ENCODE measurements at places on chromosomes 5 and 9.
A peak's percentile ranks its signal among the peaks of the same experiment; 100 is the strongest.

GRCh38 chr5:145385276-145385675 is 449.9 kb downstream of the PRELID2 start:
- no peak for DNase-seq

DNA sequence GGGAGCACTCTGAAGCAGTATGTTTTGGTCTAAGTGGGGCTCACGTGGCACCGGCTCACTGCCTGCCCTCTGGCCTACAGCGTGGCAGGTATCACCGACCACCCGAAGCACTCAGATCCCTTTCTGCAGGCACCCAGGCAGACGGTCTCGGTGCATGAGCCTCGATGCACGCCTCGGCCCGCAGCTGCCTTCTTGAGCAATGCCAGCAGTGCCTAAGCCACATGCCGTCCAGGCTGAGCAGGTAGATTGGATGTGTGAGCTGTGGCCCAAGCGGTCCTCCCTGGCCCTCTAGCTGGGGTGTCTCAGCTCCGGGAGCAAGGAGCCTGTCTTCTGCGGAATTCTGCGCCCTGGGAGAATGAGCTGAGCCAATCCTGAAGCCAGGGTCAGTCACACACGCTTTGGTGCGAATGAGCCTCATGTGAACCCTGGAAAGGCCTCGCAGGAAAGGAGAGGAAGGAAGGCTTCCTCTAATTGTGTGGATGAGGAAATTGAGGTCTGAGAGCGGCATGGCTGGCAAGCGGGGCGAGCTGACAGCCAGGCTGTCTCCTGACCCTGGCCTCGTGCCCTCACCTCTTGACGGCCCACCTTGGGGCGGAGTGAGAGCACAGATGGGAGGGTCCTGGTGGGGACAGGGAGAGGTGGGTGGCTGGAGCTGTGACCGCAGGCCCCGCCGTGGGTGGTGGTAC is 14.4 kb downstream of the RXRA start:
- DNase-seq = no peak

GRCh38 chr5:97476852-97477534 is 293.9 kb upstream of the RIOK2 start:
- DNase-seq = no peak

- no peak for DNase-seq
Measured at GRCh38 chr5:80591352-80591751, 21.3 kb upstream of the ANKRD34B start.

- DNase-seq = no peak
Measured at GRCh38 chr9:133476941-133477340, 2.0 kb downstream of the SLC2A6 start.

DNA sequence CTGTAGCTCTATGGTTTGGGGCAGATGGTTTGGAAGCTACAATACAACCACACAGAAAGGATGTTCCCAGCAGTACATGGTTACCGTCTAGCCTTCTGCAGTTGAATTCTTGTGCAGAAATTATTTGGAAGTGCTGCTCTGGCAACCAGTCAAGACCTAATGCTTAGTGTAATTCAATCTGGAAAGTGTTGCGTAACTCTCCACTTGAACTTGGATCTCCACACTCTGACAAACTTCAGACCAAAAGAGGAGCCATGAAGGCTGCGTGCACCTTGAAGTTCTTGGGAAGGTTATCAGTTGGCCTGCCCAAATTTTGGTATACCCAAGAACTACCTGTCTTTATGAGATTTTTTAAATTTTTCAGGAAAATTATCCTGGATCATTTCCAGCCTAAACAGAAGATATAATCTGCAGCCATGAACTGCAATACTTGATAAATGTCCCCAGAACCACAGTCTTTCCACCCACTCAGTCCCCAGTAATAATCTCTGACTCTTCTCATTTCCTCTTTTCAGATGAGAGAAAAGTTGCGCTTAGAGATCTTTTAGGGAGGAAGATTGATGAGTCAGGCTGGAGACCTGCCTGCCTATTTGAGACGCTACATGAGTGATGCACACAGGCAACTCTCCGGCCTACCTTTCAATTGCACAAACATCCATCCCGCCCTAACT is 159.9 kb downstream of the FANCC start:
- DNase-seq = no peak

DNA sequence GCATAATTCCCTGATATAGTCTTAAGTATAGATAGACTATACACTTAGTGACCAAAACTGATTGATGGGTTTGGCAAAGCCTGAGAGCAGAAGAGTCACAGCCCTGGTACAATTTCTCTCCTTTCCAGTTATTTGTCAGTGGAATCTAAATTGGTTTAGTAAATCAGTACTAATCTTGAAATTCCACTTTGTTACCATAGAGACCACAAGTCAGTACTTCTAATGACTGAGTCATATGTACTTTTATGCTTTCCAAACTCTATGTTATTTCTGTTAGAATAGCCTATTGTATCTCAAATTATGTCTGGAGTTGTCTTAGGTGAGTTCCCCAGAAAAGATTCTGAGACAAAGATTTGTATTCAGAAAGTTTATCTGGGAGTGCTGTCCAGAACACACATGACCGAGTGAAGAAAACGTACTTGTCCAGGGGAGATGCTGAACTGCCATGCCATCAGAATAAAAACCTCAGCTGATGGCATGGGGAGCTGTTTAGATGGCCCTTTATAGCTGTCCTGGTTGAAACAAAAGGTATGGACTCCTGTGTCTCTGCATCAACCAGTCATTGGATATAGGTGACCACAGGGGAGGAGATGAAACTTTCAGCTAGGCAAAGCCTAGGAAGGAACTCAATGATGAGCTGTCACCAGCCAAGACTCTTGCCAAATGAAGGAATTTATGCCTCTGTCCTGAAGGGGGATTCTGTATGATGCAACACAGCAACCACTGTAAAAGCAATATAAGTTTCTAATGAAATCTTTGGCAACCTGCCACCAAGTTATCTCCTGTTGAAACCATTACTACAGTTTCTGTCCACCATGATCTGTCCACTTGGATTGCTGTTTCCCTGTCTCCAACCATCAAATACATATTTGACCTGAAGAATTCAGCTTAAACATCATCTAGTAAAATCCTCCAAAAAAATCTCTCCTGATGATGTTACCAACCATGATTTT is 18.0 kb upstream of the SMC2 start:
- DNase-seq = no peak

- no peak for DNase-seq
Measured at GRCh38 chr9:118192807-118193206, 488.6 kb downstream of the TLR4 start.

DNA sequence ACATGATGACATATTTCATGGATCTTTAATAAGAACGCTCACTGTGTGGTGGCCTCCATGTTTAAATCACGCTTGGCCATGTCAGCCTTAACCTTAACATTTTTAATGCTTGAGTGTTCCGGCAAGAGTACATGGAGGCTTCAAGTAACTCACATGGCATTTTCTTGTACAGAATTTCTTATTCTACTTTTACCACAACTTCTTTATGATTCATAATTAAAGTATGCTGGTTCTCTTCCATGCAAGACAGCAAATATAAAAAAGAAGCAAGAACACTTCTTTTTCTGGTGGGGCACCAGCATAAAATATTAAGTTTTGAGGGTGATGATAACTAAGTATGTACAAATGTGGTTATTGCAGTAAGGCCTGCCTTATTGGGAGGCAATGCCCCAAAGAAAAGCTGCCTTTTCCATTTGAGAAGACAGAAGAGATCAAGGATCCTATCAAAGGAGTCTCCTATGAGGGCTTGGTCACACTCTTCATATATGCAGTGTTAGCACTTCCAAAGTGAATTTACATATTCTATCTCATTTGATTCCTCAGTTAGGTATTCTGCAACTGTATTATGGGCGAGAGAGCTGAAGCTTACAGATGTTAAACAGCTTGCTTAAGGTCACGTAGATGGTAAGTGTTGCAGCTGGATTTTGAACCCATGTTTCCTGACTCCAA is 382.7 kb upstream of the MEF2C start:
- DNase-seq = no peak

GRCh38 chr9:111107141-111107540 is 68.9 kb upstream of the LPAR1 start:
- DNase-seq = no peak

- DNase-seq = no peak
Measured at GRCh38 chr9:19939734-19940278, 151.0 kb upstream of the SLC24A2 start.

DNA sequence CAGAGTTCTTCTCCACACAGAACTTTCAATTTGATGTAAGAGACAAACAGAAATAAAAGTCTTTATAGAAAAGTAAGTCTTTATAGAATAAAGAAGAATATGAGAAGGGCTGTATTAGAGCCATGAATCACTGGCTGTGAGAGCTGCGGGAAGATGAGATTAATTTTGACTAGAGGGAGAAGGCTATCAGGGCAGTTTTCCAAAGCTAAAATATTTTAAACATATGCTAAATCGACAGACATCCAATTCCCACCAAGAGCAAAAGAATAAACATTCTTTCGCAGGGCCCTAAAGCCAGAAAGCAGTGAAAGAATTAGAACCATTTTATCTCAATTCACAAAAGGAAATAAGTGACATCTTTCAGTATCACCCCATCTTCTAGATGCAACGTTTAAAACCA is 208.3 kb upstream of the MAP3K1 start:
- no peak for DNase-seq

DNA sequence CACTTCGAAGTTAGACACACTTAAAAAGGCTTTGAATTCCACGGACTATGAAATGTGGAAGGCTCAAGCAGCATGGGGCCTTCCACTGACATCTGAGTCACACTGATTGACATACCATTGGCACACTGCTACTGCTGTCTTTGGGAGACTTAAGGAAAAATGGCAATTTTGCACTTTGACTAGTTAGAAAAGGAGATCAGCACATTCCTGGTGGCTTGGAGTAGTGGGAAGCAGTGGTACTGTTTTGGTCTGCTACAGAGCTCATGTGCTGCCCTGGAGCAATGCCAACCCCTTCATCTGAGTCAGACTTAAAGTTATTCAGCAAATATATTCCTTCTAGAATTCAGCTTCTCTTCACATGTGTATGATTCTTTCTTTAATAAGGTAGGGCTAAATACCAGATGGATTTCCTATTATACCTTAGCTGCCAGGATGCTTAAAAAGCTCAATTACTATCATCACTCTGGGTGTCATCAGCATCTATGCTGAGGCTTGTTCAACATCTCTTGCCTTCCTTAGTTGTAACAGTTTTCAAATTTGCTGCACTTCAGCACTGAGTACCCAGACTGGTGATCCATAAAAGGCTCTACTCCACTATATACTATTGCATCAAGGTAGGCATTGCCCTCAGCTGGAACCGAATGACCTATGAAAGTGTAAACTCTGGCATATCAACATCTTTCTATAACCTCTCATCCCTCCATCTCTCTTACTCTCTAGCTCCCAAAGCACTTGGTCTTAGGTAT is 42.3 kb upstream of the MOCS2 start:
- no peak for DNase-seq

DNA sequence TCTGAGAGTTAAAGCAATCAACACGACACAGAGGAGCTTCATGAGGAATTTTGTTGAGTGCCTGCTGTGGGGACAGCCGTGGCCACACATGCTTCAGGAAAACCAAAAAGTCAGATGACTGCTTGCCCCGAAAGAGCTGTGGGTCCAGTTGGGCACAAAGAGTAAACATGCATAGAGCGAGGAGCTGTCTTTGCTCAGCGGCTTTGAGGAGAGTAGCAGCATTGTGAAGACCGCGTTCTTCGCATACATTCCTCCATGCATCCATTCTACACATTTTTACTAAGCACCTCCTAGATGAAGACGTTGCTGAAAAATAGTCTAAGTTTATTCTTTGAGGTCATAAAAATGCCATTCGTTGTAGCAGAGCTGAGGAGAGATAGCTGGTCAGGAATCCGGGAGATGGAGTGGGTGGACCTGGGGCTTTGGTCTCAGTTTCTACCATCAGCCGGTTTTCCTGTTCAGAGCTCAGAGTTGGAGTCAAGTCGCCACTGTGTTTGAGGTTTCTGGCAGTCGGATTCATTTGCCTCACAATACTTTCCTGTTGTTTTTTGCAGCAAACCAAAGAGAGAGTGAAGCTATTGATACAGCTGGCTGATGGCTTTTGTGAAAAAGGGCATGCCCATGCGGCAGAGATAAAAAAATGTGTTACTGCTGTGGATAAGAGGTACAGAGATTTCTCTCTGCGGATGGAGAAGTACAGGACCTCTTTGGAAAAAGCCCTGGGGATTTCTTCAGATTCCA is 194.5 kb upstream of the OTULINL start:
- DNase-seq = no peak

- no peak for DNase-seq
Measured at GRCh38 chr5:126538579-126538978, 56.4 kb downstream of the ALDH7A1 start.

- no peak for DNase-seq
Measured at GRCh38 chr5:138139781-138140090, 508 bp upstream of the NME5 start.

DNA sequence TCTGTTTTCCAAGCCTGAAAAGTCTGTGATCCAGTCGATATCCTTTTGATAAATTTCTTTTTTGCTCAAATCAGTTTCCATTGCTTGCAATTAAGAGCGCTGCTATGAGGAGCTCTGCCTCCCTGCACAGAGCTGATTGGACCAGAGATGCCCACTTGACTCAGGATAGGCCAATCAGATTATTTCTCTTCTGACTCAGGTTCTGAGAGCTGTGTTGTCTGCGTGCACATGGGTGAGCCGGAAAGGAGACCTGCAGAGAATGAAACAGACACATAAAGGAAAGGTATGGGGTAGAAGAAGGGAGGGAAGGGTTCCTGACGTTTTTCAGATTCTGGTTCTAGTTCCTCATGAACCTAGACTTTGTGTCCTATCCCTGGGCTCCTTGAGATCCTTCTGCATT is 15.8 kb upstream of the FABP6 start:
- peak; percentile 23 for DNase-seq

GRCh38 chr5:132839426-132840301 is 9.2 kb upstream of the SHROOM1 start:
- no peak for DNase-seq

GRCh38 chr5:168770036-168770498 is 190.9 kb upstream of the PANK3 start:
- no peak for DNase-seq

DNA sequence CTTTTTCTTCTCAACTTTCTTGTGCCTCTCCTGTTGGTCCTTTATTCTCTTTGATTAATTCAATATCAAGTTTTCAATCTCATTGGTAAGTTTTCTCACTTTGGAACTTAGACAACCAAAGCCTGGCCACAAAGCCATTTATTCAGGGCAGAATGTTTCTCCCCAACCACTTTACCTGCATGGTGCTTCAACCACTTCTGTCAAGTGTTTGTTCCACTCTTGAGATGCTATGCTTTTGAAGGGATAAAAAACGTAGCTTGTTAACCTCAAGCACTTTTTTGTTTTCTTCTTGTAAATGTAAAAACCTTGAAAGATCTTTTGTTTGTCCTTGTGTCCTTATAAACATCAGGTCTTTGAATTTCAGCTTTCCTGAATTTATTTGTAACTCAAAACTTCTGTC is 966.7 kb downstream of the MAT2B start:
- no peak for DNase-seq

GRCh38 chr9:131329241-131329641 is 39.7 kb downstream of the PLPP7 start:
- DNase-seq = no peak

Measured in germinal center (tissue), 1 donor.